Effector memory CD4-positive, alpha-beta T cell (primary cell): ENCODE measurements at places on chromosomes 11 and 22.

DNA sequence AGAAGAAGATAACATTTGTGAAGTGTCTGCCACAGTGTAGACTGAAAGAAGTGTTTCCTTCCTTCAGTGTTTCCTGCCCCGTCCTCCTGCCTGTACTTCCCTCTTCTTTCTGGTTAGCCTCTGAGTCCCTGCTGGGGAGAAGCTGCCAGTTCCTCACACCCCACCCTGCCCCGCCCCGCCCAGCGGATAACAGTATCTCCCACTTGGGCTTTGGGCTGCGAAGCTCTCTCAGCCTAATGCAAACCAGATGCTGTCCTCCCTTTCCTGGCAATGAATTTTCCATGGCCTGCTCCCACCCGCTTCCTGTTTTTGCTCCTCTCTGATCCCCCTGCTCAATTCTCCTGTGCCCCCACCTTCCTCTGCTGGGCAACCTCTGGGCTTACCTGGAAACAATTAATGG, 5.2 kb upstream of the RAB3IL1 start:
- no peak for DNase-seq

DNA sequence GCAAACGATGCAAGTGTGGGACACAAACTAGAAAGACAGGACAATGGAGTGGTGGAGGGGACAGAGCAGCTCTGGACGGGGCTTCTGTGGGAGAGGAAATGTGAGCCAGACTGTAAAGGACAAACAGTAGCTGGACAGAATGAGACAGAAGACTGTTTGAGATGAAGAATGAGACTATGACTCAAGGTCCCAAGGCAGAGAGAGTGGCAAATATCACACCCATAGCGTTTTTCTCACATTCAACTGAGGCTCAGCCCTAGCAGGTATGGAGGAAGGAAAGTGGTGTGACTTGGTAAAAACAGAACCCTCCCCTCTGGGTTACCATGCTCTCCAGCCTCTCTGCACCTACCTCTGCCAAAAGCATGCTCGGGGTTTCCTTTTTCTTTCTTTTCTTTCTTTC, 96.5 kb downstream of the RPL27A start:
- no peak for DNase-seq

GRCh38 chr11:12404436-12404835, 27.1 kb downstream of the PARVA start:
- DNase-seq, result no peak

- no peak for DNase-seq
Measured at GRCh38 chr11:45322891-45323600, 36.9 kb upstream of the SYT13 start.

DNA sequence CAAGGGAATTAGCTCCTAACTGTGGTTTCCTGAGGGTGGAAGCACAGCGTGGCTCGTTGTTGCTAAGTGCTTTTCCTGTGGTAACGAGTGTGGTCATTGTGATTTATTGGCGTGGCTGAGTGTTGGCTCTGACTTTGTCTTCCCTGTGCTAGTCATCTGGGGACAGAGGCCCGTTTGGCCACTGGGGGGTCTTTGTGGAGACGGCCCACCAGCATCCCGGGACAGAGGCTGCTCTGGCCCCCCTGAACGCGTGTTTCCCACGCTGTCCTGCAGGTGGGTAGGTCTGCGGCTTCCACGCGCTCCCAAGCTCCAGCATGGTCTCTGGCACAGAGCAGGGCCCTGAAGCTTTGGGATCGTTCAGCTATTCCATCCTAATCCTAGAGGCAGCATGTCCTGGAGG, 1040.0 kb downstream of the TBC1D22A start:
- no peak for DNase-seq

DNA sequence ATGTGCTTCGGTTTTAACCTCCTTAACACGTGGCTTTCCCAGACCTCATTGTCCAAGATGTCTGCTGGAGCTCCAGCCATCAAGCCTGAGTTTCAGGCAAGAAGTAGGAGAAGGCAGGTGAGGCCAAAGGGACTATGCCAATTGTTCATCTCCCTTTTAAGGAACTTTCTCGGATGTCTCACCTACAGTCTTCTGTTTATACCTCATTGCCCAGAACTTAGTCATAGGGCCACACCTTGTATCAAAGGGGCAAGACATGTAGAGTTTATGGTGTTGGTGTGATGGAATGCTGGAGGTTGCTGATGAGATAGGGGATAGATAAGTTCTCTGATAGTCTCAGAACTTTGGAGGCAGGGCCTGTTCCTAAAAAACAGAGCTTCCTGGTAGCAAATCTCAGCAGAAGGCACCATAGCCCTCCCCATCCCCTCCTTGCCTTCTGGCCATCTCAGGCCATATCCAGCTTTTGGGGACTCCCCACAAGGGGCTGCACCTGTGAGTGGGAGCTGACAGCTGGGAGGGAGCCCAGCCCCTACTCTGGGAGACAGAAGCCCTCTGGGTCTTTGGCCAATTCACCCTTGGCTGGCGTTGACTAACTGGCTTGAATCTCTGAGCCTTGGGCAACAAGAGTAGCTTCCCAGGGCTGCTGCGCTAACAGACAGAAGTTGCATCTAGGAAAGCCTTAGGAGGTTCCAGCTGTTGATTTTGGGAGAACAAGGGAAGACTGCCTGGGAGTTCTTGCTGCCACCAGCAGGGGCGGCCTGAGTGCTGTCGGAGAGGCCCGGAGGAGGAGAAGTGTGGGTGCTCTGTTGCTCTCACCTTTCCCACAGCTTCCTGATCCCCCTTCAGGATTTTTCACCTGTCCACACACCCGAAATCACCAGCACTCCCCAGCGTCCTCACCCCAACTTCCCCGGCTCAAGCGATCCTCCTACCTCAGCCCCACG, 149.8 kb upstream of the THY1 start:
- DNase-seq, result no peak

GRCh38 chr22:40499209-40499623, 128.8 kb downstream of the SGSM3 start:
- no peak for DNase-seq
